Activated T-helper 1 cell treated with anti-CD3 and anti-CD28 coated beads, Interleukin-12 subunit alpha, Interleukin-12 subunit beta, Interleukin-2, Interleukin-4 antibody, amounts not matched to agents 30 ng/mL and 10 ng/mL and 1 ng/mL, durations not matched to agents 14 hours and 24 hours and 36 hours (primary cell): ENCODE measurements at places on chromosomes 2 and 18. TPM values are rescaled to one million over a fixed set of nuclear protein-coding genes. Genes with fewer than 3 reads are reported as not detected.

- no peak for DNase-seq
- no peaks in the 10 kb centered on the region for H3K36me3 ChIP-seq
- peaks cover 5% of the 10 kb centered on the region for H3K4me1 ChIP-seq
- H3K27me3 ChIP-seq = no peaks in the 10 kb centered on the region
- no peak overlapping the region for H3K4me3 ChIP-seq
- no peak overlapping the region for H3K27ac ChIP-seq
These were observed 170.9 kb upstream of the GATA6 start for GRCh38 chr18:21998486-21998885.

- peaks cover 8% of the 10 kb centered on the region for H3K27me3 ChIP-seq
- no peak overlapping the region for H3K27ac ChIP-seq
- H3K36me3 ChIP-seq = no peaks in the 10 kb centered on the region
These were observed 18.8 kb upstream of the SH3RF3 start for GRCh38 chr2:109110170-109110569.

DNA sequence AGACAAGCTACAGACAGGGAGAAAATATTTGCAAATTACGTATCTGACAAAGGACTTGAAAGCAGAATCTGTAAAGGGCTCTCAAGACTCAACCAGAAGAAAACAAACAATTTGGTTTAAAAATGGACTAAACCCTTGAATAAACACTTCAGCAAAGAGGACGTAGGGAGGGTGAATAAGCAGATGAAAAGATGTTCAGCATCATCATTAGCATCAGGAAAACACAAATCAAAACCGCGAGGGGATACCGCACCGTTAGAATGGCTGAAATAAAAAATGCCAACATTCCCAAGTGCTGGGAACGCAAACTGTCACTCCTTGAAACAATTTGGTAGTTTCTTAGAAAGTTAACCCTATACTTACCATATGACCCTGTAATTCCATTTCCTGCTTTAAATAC lies 136.7 kb downstream of the MBP start:
- no peak overlapping the region for H3K4me3 ChIP-seq
- no peak for DNase-seq
- no peak overlapping the region for H3K27ac ChIP-seq
- no peaks in the 10 kb centered on the region for H3K4me1 ChIP-seq
- H3K27me3 ChIP-seq = peaks cover 7% of the 10 kb centered on the region
- H3K36me3 ChIP-seq = no peaks in the 10 kb centered on the region

DNA sequence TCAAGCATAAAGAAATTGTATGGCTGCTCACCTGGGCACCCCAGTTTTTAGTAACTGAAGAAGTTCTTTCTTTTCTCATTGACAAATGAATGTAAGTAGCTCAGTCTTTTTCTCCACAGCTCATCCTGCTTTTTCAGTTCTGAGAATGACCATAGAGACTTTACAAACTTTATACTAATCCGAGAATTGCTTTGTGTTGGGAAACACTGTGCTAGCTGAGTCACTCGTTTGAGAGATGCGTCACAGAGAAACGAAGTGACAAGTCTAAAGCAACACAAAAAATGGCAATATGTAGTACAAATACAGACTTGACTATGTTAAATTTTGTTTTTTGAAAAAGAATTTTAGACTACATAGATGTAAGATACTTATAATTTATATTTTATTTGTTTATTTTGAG lies 9.0 kb downstream of the LRRTM4 start:
- H3K27me3 ChIP-seq = no peaks in the 10 kb centered on the region
- no peak for DNase-seq
- no peak overlapping the region for H3K27ac ChIP-seq
- no peak overlapping the region for H3K4me3 ChIP-seq

DNA sequence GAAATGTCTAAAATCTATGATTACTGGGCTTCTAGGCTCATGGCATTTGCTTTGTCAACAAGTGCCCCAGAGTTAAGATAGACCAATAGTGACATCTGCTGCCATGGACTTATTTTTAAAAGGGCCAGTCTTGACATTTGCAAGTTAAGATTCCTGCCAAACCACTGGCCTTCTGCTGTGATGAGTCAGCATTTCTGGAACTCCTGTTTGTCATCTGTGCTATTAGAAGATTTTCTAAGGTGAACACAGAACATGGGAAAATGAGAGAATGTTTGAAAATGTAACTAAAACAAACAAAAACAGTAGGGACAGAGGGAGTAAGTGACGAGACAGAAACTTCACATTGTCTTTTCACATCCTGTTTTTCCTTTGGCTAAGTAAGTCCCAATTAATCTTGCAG lies 93.7 kb upstream of the WDR75 start:
- no peaks in the 10 kb centered on the region for H3K27me3 ChIP-seq
- peaks cover 5% of the 10 kb centered on the region for H3K4me1 ChIP-seq
- no peak overlapping the region for H3K4me3 ChIP-seq
- no peaks in the 10 kb centered on the region for H3K36me3 ChIP-seq
- no peak for DNase-seq

GRCh38 chr18:44818668-44819403 lies 138.1 kb downstream of the SETBP1 start:
- H3K4me1 ChIP-seq = peaks cover 15% of the 10 kb centered on the region
- peaks cover 14% of the 10 kb centered on the region for H3K27me3 ChIP-seq
- DNase-seq = no peak
- peaks cover 22% of the 10 kb centered on the region for H3K36me3 ChIP-seq
- no peak overlapping the region for H3K4me3 ChIP-seq

- H3K4me1 ChIP-seq = no peaks in the 10 kb centered on the region
- no peaks in the 10 kb centered on the region for H3K36me3 ChIP-seq
- DNase-seq = no peak
- no peak overlapping the region for H3K27ac ChIP-seq
These were observed 38.8 kb downstream of the INHBB start for GRCh38 chr2:120384486-120385354.

- no peak for DNase-seq
- H3K4me1 ChIP-seq = no peaks in the 10 kb centered on the region
- H3K27ac ChIP-seq = no peak overlapping the region
- H3K27me3 ChIP-seq = no peaks in the 10 kb centered on the region
- H3K4me3 ChIP-seq = no peak overlapping the region
- H3K36me3 ChIP-seq = peaks cover 28% of the 10 kb centered on the region
These were observed 20.0 kb downstream of the DUSP11 start for GRCh38 chr2:73759904-73760303.

GRCh38 chr2:86375623-86376022 lies 38.2 kb upstream of the REEP1 start:
- H3K27ac ChIP-seq = no peak overlapping the region
- no peak overlapping the region for H3K4me3 ChIP-seq
- H3K36me3 ChIP-seq = no peaks in the 10 kb centered on the region
- H3K4me1 ChIP-seq = peaks cover 7% of the 10 kb centered on the region
- peaks cover 16% of the 10 kb centered on the region for H3K27me3 ChIP-seq

DNA sequence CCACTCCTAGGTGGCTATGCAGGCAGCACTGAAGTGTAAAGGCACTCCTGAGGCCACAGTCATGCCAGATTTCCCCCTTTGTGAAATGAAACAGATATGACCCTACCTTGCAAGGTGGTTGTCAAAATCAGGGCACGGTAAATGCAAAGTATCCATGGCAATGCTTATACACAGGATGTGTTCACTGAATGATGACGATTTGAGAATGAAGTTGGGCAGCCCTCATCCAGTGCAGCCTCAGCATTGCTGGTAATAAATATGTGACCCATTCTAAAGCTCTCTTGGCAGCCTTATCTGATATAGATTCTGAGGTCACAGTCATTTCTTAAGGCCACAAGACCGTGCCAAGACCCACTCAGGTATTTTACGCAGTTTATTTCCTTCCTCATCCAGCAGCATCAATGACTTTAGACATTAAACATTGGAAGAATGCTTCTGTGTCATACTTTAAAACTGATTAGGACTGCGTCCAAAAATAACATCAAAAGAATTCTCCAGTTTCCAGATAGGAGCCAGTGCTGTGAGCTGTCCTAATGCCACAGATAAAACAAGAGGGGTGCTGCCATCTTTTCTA lies 125.5 kb upstream of the SERTAD2 start:
- peaks cover 7% of the 10 kb centered on the region for H3K27me3 ChIP-seq

- peaks cover 2% of the 10 kb centered on the region for H3K36me3 ChIP-seq
- H3K4me3 ChIP-seq = peak within 1 kb of the TSS; percentile 55
- peaks cover 14% of the 10 kb centered on the region for H3K4me1 ChIP-seq
- no peak for DNase-seq
These were observed at the start of gene KCNG2 for GRCh38 chr18:79797518-79798345. Gene KCNG2, plus strand, starts transcription at chr18:79797938. Its CDS starts 65,730 bp downstream, at chr18:79863668.

- no peak overlapping the region for H3K4me3 ChIP-seq
- H3K27ac ChIP-seq = no peak overlapping the region
- peaks cover 56% of the 10 kb centered on the region for H3K27me3 ChIP-seq
These were observed 2.9 kb upstream of the PKDCC start for GRCh38 chr2:42044939-42045338.

DNA sequence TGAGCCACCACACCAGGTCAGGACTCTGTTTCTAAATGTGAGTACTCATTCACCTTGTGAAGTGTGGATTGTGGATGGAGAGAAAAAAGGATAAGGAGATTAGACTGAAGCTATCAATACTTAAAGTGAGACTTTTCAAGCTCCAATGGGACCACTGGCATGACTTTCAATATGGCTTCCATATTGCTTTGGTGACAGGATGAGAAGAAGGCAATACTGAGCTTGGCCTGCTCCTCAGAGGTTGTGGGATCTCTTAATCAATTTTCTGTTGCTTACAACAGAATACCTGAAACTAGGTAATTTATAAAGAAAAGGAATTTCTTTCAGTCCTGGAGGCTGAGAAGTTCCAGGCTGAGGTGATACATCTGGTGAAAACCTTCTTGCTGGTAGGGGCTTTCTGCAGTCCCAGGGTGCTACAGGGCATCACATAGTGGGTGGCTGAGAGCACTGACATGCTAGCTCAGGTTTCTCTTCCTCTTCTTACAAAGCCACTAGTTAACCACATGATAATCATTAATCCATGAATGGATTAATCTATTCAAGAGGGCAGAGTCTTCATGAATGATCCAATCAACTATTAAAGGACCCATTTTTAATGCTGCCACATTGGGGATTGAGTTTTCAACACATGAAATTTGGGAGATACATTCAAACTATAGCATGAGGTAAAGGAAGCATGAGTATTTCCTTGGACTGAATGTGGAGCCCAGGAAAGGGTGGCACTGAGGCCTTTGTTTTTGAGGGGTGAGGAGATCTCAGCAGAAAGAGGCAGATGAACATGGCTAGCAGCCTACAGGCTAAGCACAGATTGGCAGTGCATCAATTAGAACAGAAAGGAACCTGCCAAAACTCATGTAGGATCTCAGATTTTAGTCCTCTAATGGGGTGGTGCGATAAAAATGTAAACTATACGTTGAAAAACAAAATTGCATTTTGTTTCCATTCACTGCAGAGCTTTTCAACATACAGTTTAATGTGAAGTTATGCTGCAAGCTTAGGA lies 274.5 kb downstream of the PIK3C3 start:
- no peaks in the 10 kb centered on the region for H3K36me3 ChIP-seq
- H3K27ac ChIP-seq = no peak overlapping the region
- H3K4me3 ChIP-seq = no peak overlapping the region
- DNase-seq = no peak
- no peaks in the 10 kb centered on the region for H3K4me1 ChIP-seq

- H3K36me3 ChIP-seq = no peaks in the 10 kb centered on the region
- H3K27me3 ChIP-seq = peaks cover 3% of the 10 kb centered on the region
- no peaks in the 10 kb centered on the region for H3K4me1 ChIP-seq
- H3K27ac ChIP-seq = no peak overlapping the region
These were observed 23.9 kb upstream of the SCYGR5 start for GRCh38 chr2:227642656-227643055.

DNA sequence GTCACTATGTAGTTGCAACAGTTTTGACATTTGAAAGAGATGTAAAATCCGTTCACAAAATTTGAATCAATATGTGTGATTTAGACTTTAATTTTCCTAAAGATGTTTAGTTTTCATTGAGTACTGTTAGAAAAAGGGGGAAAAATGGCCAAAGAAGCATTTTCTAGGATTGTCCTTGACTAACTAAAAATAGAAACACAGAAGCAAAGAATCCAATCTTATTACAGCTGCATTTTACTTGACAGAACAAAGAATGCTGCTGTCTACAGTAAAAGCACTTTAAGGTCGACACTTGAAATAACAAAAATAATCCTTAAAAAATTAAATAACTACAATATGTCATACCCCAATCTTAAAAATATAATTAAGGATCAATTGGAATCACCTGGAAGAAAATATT lies 48.9 kb downstream of the FRZB start:
- peaks cover 16% of the 10 kb centered on the region for H3K27me3 ChIP-seq
- no peak for DNase-seq
- no peak overlapping the region for H3K27ac ChIP-seq
- H3K36me3 ChIP-seq = no peaks in the 10 kb centered on the region
- no peak overlapping the region for H3K4me3 ChIP-seq

- H3K4me1 ChIP-seq = no peaks in the 10 kb centered on the region
- no peak overlapping the region for H3K4me3 ChIP-seq
- no peak overlapping the region for H3K27ac ChIP-seq
These were observed 92.7 kb downstream of the VWC2L start for GRCh38 chr2:214503568-214503967.

GRCh38 chr2:231464576-231465540 lies 574 bp upstream of the NCL start:
- peak overlapping the region; percentile 99 for H3K4me3 ChIP-seq
- DNase-seq = peak; percentile 95
- H3K27me3 ChIP-seq = no peaks in the 10 kb centered on the region
- H3K4me1 ChIP-seq = peaks cover 44% of the 10 kb centered on the region
- H3K27ac ChIP-seq = peak overlapping the region; percentile 99

GRCh38 chr2:143524119-143524553 lies 394.9 kb downstream of the ARHGAP15 start:
- peaks cover 32% of the 10 kb centered on the region for H3K4me1 ChIP-seq
- no peak overlapping the region for H3K4me3 ChIP-seq
- DNase-seq = no peak

- H3K4me1 ChIP-seq = no peaks in the 10 kb centered on the region
- no peaks in the 10 kb centered on the region for H3K36me3 ChIP-seq
- H3K27ac ChIP-seq = no peak overlapping the region
These were observed 31.2 kb downstream of the TWIST2 start for GRCh38 chr2:238879043-238879442.

- no peak overlapping the region for H3K27ac ChIP-seq
- H3K4me3 ChIP-seq = no peak overlapping the region
- no peaks in the 10 kb centered on the region for H3K27me3 ChIP-seq
- peaks cover 9% of the 10 kb centered on the region for H3K4me1 ChIP-seq
- peaks cover 2% of the 10 kb centered on the region for H3K36me3 ChIP-seq
- no peak for DNase-seq
These were observed 45.7 kb downstream of the ANKMY1 start for GRCh38 chr2:240512109-240512485.

DNA sequence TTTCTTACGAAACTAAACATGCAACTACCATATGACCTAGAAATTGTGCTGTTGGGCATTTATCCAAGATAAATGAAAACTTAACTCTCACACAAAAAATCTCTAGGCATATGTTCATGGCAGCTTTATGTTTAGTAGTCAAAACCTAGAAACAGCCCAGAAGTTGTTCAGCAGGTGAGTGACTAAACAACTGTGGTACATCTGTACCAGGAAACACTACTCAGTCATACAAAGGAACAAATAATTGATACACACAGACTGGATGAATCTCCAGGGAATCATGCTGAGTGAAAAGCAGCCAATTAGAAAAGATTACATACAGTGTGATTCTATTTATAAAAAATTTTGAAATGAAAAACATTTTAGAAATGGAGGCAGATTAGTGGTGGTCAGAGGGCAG lies 29.3 kb downstream of the DYNC2LI1 start:
- H3K4me1 ChIP-seq = no peaks in the 10 kb centered on the region
- no peaks in the 10 kb centered on the region for H3K36me3 ChIP-seq
- no peak overlapping the region for H3K27ac ChIP-seq

Gene FAP
- total RNA-seq = not detected in 2 replicates

Gene MREG
- total RNA-seq = 9.2 and 10.1 TPM in 2 replicates

Gene FOXI3
- total RNA-seq = not detected in 2 replicates

Gene PLEKHM3
- 6.4 and 7.3 TPM in 2 replicates for total RNA-seq

Gene CRYBA2
- 0.36 TPM in 1 of 2 replicates, not detected in the other for total RNA-seq

Gene LOXHD1
- total RNA-seq = not detected in 2 replicates

Gene CPO
- not detected in 2 replicates for total RNA-seq

Gene FNDC4
- 0.10 TPM in 1 of 2 replicates, not detected in the other for total RNA-seq

Gene UNC50
- total RNA-seq = 41.4 and 43.0 TPM in 2 replicates

Gene CD207
- not detected in 2 replicates for total RNA-seq
